ENCODE measurements at places on chromosomes 7 and 10. TPM values are rescaled to one million over a fixed set of nuclear protein-coding genes. Genes with fewer than 3 reads are reported as not detected.

SLC39A12 gene
- not detected for total RNA-seq

GRCh38 chr7:12777257-12777656, 89.8 kb downstream of the ARL4A start:
- no peak for DNase-seq

DNA sequence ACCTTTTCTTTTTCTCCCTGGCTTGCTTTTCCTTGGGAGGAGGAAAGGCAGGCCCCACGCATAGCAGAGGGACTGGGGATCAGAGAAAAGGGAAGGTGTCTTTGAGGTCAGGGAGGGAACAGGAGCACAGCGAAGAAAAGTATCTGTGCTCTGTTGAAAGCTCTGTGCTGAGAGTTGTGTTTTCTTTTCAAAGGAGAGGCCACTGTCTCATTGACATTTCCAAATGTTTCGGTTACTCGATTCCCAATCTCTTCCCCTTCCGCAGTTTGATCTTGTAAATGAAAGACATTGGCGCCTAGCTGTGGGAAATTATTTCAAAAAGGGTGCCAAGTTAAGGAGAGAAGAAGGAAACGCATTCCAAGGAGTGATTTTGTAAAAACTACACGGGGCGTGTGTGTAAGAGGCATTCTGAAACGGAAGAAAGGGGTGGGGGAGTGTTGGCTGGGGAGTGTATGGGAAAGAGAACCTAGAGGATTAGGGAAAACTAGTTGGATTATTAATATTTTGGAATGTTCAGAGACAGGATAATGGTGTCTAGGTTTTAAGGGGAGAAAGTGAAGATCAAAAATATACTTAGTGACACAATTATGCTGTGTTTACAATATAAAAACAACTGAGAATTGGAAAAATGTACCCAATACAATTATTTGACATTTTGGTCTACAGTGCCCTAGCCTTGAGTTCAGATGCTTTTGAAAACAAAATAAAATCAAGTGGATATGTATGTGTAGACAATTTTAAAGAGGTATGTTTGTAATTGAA, 708 bp downstream of the KLHDC10 start:
- no peak for DNase-seq

- no peak for DNase-seq
Measured at GRCh38 chr10:60281331-60281730, 108.3 kb downstream of the ANK3 start.

GRCh38 chr10:109956454-109957091, 33.3 kb upstream of the XPNPEP1 start:
- DNase-seq, result no peak

DNA sequence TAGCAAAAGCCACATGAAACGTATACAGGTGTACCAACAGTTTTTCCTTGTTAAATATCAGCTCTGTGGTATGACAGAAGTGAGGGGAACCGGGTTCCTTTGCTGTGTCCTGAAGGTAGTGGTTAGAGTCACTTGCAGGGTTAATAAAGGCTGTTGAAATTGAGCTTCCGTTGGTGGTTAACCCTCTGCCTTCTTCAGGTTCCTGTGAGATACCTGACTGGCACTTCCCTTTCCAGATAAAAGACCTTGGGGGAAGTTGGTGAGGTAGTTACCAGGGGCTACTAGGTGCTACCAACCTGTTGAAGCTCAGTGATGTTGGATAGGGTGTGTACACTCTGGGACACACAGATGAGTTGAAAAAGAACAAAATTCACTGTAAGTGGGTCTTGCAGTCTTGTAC, 384.1 kb downstream of the GATA3 start:
- DNase-seq, result no peak
